ENCODE measurements at places on chromosomes 3 and 15. TPM values are rescaled to one million over a fixed set of nuclear protein-coding genes. Genes with fewer than 3 reads are reported as not detected.

DNA sequence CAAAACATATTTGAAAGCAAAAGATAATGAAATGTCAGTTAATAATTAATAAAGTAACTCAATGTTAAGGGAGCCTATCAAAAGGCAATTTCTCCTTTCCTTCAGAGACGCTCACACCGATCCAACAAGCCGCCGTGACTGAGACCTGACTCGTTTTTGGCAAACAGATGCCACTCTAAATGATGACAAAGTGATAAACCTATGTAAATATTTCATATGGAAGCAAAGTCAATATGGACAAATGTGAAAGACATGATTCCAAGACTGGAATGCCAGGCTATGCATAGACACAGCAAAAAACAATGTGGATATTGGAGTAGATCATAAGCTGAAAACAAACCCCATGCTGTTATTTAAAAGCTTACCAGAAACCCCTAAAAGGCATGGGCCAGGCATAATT lies 137.2 kb upstream of the SUCLG2 start:
- no peaks in the 10 kb centered on the region for H3K36me3 ChIP-seq
- H3K27ac ChIP-seq = no peak overlapping the region
- H3K4me1 ChIP-seq = no peaks in the 10 kb centered on the region
- no peak overlapping the region for H3K4me3 ChIP-seq

Gene LTF
- total RNA-seq = 78.7 TPM

DNA sequence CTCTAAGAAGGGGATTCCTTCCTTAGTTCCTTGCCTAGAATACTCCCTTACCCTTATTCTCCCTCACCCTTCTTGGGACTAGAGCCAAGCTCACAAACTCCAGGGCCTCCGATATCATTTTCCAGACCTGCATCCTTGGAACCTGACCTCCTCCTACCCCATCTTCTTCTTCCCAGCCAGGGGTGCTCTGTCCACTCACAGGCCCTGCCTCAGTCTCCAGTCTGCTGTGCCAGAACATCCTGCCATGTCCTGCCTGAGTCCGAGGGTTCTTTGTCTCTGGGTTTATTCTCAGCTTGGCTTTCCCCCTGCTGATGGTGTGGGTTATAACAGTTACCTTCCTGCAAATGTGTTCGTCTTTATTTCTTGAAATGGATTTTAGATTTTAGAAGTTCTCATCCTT lies 59.9 kb upstream of the MCF2L2 start:
- no peaks in the 10 kb centered on the region for H3K27me3 ChIP-seq
- H3K36me3 ChIP-seq = no peaks in the 10 kb centered on the region
- no peak overlapping the region for H3K4me3 ChIP-seq

GRCh38 chr15:95699578-95699977 lies 630.9 kb upstream of the NR2F2 start:
- no peaks in the 10 kb centered on the region for H3K4me1 ChIP-seq
- H3K27me3 ChIP-seq = no peaks in the 10 kb centered on the region
- no peak overlapping the region for H3K4me3 ChIP-seq

- DNase-seq = no peak
- no peak overlapping the region for H3K4me3 ChIP-seq
- H3K27me3 ChIP-seq = no peaks in the 10 kb centered on the region
- H3K36me3 ChIP-seq = no peaks in the 10 kb centered on the region
These were observed 226.7 kb downstream of the THSD4 start for GRCh38 chr15:71341811-71342550.

DNA sequence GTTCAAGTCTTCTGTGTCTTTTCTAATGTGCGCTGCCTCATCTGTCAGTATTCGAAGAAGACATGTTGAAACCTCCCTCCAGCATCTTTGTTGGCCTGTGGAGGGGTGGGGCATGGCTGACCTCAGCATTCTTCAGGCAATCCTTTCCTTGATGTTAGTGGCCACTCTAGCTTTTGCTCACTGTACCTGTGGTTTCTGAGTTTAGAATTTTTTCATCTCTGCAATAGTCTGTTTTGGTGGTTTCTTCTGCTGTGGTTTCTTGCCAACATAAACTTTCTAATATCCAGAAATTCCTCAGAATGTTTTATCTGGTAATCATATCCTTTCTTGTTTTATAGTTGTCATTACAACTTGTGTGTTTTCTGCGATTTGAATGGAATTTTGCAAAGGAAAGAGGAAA lies 251.3 kb upstream of the NR2E3 start:
- no peaks in the 10 kb centered on the region for H3K36me3 ChIP-seq
- no peaks in the 10 kb centered on the region for H3K4me1 ChIP-seq

- H3K27me3 ChIP-seq = no peaks in the 10 kb centered on the region
- H3K4me1 ChIP-seq = peaks cover 8% of the 10 kb centered on the region
- peak overlapping the region; percentile 7 for H3K4me3 ChIP-seq
- peak overlapping the region; percentile 75 for H3K27ac ChIP-seq
These were observed 35.5 kb upstream of the HACD2 start for GRCh38 chr3:123620343-123620742.

GRCh38 chr15:55894399-55894965 lies 98.9 kb downstream of the NEDD4 start:
- H3K27ac ChIP-seq = no peak overlapping the region
- H3K27me3 ChIP-seq = no peaks in the 10 kb centered on the region
- peak overlapping the region; percentile 5 for H3K4me3 ChIP-seq
- H3K36me3 ChIP-seq = no peaks in the 10 kb centered on the region
- no peak for DNase-seq
